Fibroblast of skin of scalp (primary cell): ENCODE measurements at places on chromosomes 5 and 9.
A peak's percentile ranks its signal among the peaks of the same experiment; 100 is the strongest.

DNA sequence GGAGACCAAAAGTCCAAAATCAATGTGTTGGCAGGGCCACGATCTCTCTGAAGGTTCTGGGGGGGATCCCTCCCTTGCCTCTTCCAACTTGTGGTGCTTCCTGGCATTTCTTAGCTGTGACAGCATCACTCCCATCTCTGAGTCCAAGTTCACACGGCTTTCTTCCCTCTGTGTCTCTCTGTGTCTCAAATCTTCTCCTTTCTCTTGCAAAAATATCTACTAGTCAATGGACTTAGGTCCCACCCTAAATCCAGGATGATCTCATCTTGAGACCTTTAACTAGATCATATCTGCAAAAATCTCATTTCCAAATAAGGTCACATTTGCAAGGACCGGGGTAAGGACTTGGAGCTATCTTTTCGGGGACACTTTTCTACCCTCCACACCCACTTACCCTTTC is 186.1 kb downstream of the HSD17B3 start:
- DNase-seq = peak; percentile 43

DNA sequence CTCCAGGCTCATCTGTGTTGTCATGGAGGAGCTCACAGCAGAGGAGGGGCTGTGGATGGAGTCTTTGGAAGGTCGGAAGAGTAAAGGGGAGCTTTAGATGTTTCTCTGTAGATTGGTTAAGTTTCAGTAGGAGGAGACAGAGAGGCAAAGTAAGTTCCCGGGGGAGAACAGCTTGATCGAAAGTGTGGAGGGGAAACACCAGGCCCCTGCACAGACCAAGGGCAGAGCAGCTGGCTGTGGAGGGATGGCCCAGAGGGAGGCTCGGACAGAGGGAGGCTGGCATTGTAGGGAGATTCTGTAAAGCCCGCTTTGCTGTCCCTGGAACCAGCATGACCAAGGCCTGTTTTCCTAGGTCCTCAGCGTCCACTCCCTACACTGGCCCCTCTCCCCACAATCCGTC is 5.3 kb upstream of the OR2V2 start:
- DNase-seq = no peak

GRCh38 chr9:38036359-38037084 is 32.5 kb downstream of the SHB start:
- peak; percentile 72 for DNase-seq

- DNase-seq = peak; percentile 72
Measured at GRCh38 chr5:149442563-149443182, 63.6 kb upstream of the IL17B start.

DNA sequence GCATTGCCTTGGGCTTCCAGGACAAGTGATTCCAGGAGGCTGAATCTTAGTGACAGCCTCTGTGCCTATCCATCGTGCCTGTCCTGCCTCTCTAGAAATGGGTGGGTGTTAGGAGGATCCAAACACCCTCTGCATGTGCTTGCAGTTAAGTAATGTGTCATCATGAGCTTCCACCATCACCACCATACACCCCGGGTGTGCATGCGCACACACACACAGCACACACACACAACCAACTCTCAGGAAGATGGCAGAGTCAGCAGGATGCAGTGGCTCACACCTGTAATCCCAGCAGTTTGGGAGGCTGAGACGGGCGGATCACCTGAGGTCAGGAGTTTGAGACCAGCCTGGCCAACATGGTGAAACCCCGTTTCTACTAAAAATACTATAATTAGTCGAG is 22.8 kb upstream of the CERCAM start:
- DNase-seq = no peak

DNA sequence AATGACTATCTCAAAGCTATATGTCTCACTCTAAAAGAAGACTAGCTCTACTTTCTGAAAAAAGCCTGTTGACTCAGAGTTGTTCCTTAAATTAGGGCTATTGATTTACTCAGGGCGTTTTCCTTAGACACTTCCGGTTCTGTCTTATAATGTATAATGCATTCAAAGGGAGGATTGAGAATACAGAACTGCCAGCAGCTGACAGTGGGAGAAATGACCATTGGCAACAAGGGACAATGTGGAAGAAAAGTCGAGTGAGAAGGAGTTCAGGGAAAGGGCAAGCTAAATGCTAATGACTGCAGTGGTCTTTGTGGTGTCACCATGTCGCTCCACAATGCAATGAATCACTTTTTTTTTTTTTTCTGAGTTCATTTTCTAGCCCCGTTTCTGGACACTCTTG is 65.7 kb upstream of the ANKH start:
- no peak for DNase-seq

DNA sequence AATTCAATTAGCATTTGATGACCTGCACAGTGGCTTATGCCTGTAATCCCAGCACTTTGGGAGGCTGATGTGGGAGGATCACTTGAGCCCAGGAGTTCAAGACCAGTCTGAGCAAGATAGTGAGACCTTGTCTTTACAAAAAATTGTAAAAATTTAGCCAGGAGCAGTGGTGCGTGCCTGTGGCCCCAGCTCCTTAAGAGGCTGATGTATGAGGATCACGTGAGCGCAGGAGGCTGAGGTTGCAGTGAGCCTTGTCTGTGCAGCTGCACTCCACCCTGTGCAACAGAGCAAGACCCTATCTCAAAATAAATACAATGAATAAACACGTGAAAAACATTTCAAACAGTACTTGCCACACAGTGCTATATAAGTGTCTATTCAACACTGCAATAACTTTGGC is 4.2 kb downstream of the ABCA1 start:
- DNase-seq = no peak

DNA sequence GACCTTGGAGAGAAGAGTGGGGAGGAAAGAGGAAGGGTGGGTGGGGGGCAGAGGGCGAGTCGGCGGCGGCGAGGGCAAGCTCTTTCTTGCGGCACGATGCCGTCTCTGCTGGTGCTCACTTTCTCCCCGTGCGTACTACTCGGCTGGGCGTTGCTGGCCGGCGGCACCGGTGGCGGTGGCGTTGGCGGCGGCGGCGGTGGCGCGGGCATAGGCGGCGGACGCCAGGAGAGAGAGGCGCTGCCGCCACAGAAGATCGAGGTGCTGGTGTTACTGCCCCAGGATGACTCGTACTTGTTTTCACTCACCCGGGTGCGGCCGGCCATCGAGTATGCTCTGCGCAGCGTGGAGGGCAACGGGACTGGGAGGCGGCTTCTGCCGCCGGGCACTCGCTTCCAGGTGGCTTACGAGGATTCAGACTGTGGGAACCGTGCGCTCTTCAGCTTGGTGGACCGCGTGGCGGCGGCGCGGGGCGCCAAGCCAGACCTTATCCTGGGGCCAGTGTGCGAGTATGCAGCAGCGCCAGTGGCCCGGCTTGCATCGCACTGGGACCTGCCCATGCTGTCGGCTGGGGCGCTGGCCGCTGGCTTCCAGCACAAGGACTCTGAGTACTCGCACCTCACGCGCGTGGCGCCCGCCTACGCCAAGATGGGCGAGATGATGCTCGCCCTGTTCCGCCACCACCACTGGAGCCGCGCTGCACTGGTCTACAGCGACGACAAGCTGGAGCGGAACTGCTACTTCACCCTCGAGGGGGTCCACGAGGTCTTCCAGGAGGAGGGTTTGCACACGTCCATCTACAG is 760 bp downstream of the NPR3 start:
- DNase-seq = peak; percentile 41

GRCh38 chr9:127293767-127294166 is 29.2 kb downstream of the GARNL3 start:
- no peak for DNase-seq

GRCh38 chr9:2919347-2919746 is 75.5 kb upstream of the PUM3 start:
- peak; percentile 75 for DNase-seq

- peak; percentile 84 for DNase-seq
Measured at GRCh38 chr5:157463621-157464518, 3.9 kb downstream of the NIPAL4 start.

- DNase-seq = no peak
Measured at GRCh38 chr5:172791726-172792445, 20.9 kb upstream of the DUSP1 start.

GRCh38 chr5:74556631-74557595 is 83.6 kb downstream of the ENC1 start:
- DNase-seq = no peak

DNA sequence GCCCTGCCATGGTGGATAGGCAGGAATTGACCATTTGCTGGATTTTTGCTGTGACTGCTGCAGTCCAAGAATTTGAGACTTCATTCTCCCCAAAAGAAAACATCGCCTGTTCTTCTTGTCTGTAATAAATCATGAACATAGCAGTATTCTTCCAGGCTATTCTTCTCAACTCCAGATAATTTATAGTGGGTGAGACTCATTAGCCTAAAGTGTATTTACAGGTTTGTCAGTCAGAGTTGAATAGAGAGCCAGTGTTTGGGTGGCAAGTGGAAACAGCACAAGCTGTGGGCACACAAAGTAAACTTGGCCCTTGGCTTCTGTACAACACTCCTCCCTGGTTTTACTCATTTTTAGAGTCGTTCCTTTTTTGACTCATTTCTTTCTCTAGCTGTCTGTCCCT is 128.2 kb upstream of the VCAN start:
- DNase-seq = no peak

DNA sequence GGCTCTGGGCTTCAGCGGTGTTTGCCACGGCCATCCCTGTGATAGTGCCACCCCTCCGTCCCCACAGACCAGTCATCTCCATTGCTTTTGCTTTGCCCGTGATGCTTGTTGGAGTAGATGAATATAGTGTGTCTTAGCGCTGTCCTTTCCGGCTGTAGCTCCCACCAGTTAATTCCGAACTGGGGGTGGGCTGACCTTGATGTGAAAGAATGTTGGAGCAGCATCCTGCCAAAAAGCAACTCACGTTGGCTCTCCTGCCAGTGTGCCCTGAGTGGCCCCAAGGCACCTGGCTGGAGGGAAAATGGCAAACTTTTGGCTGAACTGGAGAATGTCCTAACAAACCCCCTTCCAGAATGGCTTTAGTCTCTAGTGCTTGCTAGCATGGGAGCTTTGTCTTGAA is 20.0 kb downstream of the CLTA start:
- no peak for DNase-seq

GRCh38 chr5:112594095-112594850 is 143.4 kb upstream of the APC start:
- no peak for DNase-seq

GRCh38 chr9:121071756-121072421 is 2.9 kb upstream of the CNTRL start:
- DNase-seq = peak; percentile 47

DNA sequence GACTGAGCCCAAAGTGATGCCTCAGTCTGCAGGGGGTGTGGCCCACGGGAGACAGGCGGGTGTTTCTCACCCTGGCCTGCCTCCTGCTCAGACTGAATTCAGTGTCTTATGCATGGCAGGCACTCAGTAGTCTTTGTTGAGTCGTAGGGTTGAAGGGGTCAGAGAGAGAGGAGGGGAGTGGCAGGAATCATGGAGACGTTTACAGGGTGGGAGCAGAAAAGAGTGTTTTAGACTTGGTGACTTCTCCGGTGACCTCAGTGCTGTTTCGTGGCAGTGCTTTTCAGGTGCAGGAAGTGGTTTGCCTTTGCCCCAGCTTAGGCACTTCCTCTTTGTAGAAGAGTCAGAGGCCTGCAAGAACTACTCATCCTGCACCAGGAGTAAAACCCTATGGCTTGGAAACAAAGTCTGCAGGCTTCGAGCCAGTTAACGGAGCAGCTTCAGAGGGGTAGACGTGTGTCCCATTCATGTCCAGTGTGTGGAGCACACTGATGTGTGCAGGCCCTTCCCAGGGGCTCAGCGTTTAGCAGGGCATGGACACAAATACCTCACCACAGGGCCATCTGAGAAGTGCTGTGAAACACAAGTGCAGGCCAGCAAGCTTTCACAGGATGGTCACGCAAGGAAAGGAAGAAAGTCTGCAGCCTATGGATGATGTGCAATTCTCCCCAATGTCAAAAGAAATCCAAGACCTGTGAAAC is 24.5 kb upstream of the SEMA4D start:
- DNase-seq = no peak

DNA sequence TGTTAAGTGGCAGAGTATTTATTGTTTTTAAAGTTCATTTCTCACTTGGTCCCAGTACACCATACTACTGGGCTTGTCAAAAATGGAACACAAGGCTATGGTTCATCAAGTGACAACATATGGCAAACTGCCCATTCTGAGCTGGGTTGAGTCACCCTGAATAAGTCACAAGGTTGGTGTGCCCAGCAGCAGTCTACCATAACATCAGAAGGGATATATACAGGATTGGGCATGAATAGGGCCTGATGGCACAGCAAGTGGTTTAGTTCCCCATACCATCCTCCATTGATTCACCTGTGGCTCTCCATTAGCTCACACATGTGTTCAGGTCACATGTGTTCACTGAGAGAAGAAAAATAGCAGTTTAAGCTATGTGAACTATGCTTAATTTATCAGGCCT is 249.8 kb upstream of the PRDM9 start:
- DNase-seq = no peak

DNA sequence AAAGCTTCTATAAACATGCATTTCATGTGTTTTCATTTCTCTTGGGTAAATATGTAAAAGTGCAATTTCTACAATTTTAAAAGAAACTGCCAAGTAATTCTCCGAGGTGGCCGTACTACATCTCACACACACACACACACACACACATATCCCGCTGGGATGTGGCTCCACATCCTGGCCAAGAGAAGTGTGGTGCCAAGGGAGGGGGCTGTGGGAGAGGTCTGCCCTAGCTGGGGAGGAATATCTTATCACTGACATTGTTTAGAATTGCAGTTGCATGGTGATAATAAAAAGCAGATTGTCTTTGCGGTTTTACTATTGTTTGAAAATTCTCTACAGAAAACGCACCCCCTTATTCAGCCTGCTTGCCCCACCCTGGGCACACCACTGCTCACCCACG is 558.4 kb downstream of the BNC2 start:
- peak; percentile 78 for DNase-seq
